ENCODE measurements at places on chromosomes 4 and X. TPM values are rescaled to one million over a fixed set of nuclear protein-coding genes. Genes with fewer than 3 reads are reported as not detected.

- no peaks in the 10 kb centered on the region for H3K36me3 ChIP-seq
- H3K27ac ChIP-seq = no peak overlapping the region
- peak overlapping the region; percentile 91 for H3K4me3 ChIP-seq
- DNase-seq = peak; percentile 40
- H3K27me3 ChIP-seq = peaks cover 39% of the 10 kb centered on the region
These were observed 102.1 kb upstream of the TENM3 start for GRCh38 chr4:182141061-182141460.

- no peaks in the 10 kb centered on the region for H3K27me3 ChIP-seq
- H3K36me3 ChIP-seq = no peaks in the 10 kb centered on the region
- H3K4me3 ChIP-seq = no peak overlapping the region
- no peak overlapping the region for H3K27ac ChIP-seq
These were observed 97.7 kb downstream of the CEP44 start for GRCh38 chr4:174381440-174381800.

GRCh38 chr4:108570993-108571569 is 49.3 kb upstream of the RPL34 start:
- H3K27ac ChIP-seq = no peak overlapping the region
- H3K4me1 ChIP-seq = no peaks in the 10 kb centered on the region
- no peaks in the 10 kb centered on the region for H3K36me3 ChIP-seq
- DNase-seq = no peak

COL25A1 gene
- 55.8 TPM for total RNA-seq

ATP1B4 gene
- not detected for total RNA-seq

DNA sequence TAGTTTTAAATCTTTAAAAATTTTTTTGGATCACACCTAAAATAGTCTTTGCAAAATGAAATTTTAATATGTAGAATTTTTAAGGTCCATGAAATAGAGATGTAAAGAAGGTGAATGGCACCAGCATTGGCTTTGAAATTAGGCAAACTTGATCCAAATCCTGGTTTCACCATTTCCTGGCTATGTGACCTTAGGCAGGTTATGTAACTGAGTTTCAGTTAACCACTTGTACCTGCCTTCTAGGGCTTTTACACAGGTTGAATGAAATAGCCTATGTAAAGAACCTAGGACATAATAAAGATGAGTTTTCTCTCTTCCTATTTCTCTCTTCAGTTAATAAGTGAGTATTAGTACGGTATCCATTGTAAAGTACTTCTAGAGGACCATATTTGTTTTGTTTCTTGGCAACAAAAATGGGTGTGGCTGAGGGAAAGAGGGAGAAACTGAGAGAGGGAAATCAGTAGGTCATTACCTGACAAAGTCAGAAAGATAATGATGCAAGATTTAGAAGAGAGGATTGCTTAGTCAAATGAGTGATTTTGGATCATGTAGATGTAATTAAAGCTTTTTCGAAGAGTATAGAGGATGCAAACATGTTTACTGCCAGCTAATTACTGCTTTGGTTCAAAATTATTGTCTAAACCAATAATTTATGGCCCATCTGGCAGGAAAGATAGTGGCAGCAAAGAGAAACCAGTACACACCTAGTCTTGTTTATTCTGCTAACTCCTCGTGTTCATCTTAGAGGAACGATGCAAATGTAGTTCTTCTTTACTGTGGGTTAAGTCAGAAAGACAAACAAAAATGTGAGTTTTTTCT is 81.9 kb downstream of the PDLIM5 start:
- no peak for DNase-seq
- H3K4me3 ChIP-seq = no peak overlapping the region
- no peaks in the 10 kb centered on the region for H3K27me3 ChIP-seq
- H3K36me3 ChIP-seq = no peaks in the 10 kb centered on the region
- H3K4me1 ChIP-seq = peaks cover 45% of the 10 kb centered on the region
